GM23248 (cell line): ENCODE measurements at places on chromosomes 7 and 10.

- H3K27me3 ChIP-seq: no peaks in the 10 kb centered on the region
- peaks cover 8% of the 10 kb centered on the region for H3K4me1 ChIP-seq
- no peak overlapping the region for H3K27ac ChIP-seq
Measured at GRCh38 chr7:38512704-38513103, 118.5 kb downstream of the AMPH start.

DNA sequence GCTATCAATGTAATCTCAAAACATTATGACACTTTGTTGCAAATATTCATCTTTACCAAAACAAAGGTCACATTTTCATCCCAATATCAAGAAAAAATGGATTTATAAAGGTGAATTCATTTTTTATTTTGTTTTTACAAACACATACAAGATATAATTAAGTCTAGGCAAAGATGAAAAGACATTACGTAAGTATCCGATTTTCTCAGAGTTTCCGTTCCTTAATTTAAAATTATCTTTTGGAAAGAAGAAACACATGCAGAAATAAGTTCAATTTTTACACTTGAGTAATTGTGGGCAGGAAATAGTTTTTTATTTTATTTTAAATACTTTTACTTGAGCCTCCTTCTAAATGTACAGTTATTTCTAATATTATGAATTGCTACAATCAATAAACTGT, 24.6 kb downstream of the RTKN2 start:
- peaks cover 39% of the 10 kb centered on the region for H3K4me1 ChIP-seq
- H3K4me3 ChIP-seq: peak overlapping the region; percentile 74
- H3K27me3 ChIP-seq: no peaks in the 10 kb centered on the region
- no peak for DNase-seq
- no peaks in the 10 kb centered on the region for H3K36me3 ChIP-seq

- no peak for DNase-seq
- no peak overlapping the region for H3K4me3 ChIP-seq
- H3K4me1 ChIP-seq: no peaks in the 10 kb centered on the region
- no peaks in the 10 kb centered on the region for H3K36me3 ChIP-seq
- H3K27ac ChIP-seq: no peak overlapping the region
Measured at GRCh38 chr7:55405856-55406541, 40.9 kb downstream of the LANCL2 start.

GRCh38 chr7:47941136-47941844, 7.0 kb downstream of the PKD1L1 start:
- H3K27ac ChIP-seq: peak overlapping the region; percentile 89
- peak; percentile 93 for DNase-seq
- no peaks in the 10 kb centered on the region for H3K27me3 ChIP-seq
- H3K4me1 ChIP-seq: peaks cover 42% of the 10 kb centered on the region

- DNase-seq: no peak
- no peak overlapping the region for H3K4me3 ChIP-seq
- no peak overlapping the region for H3K27ac ChIP-seq
- peaks cover 17% of the 10 kb centered on the region for H3K4me1 ChIP-seq
Measured at GRCh38 chr7:107696330-107696946, 35.8 kb downstream of the SLC26A4 start.

DNA sequence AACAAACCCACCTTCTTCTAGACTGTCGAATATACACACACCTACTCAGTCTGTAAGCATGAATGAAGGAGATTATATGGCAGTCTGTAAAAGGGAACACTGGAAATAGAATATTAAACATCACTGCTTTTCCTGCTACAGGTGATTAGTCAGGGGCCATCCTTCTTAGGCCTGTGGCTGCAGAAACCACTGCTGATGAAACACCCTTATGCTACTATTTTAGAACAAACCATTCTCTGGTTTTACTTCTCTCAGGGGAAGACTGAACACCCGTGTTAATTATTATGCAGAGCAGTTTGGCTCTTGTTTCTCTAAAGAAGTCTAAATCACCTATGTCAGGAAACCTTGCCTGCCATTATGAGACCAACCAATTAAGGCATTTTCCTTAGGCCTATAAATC, 351.1 kb upstream of the KLF6 start:
- H3K4me1 ChIP-seq: peaks cover 21% of the 10 kb centered on the region
- H3K27ac ChIP-seq: no peak overlapping the region
- H3K36me3 ChIP-seq: no peaks in the 10 kb centered on the region
- no peak overlapping the region for H3K4me3 ChIP-seq
- DNase-seq: peak; percentile 8

DNA sequence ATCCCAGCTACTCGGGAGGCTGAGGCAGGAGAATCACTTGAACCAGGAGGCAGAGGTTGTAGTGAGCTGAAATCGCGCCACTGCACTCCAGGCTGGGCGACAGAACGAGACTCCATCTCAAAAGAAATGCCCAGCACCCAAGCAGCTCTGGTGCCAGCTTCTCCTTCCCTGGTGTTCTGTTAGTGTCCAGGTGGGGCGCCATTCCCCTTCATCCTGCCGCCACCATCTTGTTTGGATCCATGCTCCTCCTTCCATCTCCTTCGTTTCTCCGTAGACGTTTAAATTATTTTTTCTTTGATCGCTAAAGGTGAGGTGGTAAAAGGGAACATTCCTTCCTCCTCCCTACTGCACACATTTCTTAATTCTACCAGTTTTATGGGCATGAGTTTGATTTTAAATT, 30.3 kb downstream of the PROSER2 start:
- DNase-seq: no peak
- H3K4me3 ChIP-seq: no peak overlapping the region
- no peaks in the 10 kb centered on the region for H3K27me3 ChIP-seq
- no peaks in the 10 kb centered on the region for H3K36me3 ChIP-seq
- no peaks in the 10 kb centered on the region for H3K4me1 ChIP-seq

- H3K4me1 ChIP-seq: peaks cover 23% of the 10 kb centered on the region
- H3K4me3 ChIP-seq: no peak overlapping the region
- no peaks in the 10 kb centered on the region for H3K36me3 ChIP-seq
- H3K27ac ChIP-seq: no peak overlapping the region
Measured at GRCh38 chr7:41979834-41980307, 257.1 kb downstream of the GLI3 start.

DNA sequence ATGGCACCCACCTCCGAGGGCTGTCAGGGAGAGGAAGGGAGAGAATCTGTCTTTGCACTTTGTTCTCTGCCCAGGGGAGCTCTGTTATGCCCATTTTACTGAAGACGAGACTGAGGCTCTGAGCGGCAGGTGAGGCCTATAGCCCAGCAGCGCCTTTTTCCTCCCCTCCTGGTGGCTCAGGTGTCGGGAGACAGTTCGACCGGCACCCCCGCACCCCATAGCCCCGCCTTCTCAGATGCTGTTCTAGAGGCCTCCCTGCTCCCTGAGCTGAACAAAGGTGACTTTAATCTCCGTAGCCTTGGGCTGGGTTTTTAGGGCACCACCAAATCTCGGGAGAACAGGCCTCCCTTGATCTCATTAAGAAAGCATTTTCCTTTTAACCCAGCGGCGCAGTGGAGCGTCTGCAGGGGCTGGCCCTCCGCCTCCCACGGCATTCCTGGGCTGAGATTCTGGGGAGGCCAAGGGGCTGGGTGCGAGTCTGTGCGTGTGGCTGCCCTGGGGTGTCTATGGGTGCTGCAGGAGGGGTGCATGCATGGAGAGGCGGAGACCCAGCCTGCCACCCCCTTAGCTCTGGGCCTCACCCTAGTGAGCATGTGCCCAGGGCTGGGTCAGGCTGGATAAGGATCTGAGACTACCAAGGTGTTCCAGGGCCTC, 3.3 kb downstream of the LFNG start:
- no peaks in the 10 kb centered on the region for H3K27me3 ChIP-seq
- no peak overlapping the region for H3K4me3 ChIP-seq
- H3K36me3 ChIP-seq: no peaks in the 10 kb centered on the region
- peak; percentile 52 for DNase-seq

DNA sequence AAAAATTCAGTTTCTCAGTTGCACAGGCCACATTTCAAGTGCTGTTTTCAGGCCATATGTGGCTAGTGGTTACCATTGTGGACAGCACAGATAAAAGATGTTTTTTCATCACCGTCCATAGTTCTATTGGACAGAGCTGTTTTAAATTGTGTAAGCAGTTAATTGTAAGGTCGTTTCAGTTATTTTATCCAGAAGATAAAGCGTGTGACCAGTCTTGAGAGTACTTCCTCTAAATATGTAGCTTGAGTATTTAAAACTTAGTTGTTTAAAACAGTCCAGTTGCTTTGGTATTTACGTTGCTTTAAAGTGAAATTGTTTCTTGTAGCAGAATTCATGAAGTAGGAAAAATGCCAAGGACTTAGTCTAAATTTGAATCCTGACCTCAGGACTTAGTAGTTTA, 66.9 kb downstream of the ZNRF2 start:
- peaks cover 19% of the 10 kb centered on the region for H3K4me1 ChIP-seq
- no peak for DNase-seq
- no peak overlapping the region for H3K4me3 ChIP-seq
- H3K27ac ChIP-seq: no peak overlapping the region
- no peaks in the 10 kb centered on the region for H3K27me3 ChIP-seq

- no peaks in the 10 kb centered on the region for H3K36me3 ChIP-seq
- no peak for DNase-seq
- no peak overlapping the region for H3K4me3 ChIP-seq
- peaks cover 13% of the 10 kb centered on the region for H3K4me1 ChIP-seq
- H3K27ac ChIP-seq: no peak overlapping the region
Measured at GRCh38 chr10:49178489-49179471, 9.4 kb downstream of the TMEM273 start.

- H3K36me3 ChIP-seq: no peaks in the 10 kb centered on the region
- no peak for DNase-seq
- no peak overlapping the region for H3K27ac ChIP-seq
- no peak overlapping the region for H3K4me3 ChIP-seq
Measured at GRCh38 chr10:97063271-97063982, 122.3 kb downstream of the SLIT1 start.

DNA sequence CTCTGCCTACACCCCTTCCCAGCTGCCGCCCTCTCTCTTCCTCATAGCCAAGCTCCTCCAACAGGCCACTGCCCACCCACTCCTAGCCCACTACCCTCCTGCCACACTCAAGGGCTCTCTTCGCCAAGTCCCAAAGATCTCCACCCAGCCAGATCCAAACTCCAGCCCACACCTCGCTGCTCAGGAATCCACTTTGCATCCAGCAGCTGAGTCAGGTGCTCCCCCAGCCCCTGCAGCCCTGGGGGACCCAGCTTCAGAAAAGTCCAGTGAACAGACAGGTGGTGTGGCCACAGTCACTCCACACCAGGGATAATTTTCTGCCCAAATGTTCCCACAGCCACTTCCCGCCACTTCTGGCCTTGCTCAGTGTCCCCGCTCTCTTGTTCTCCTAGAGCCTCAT, 10.9 kb downstream of the OGDHL start:
- H3K36me3 ChIP-seq: no peaks in the 10 kb centered on the region
- H3K4me3 ChIP-seq: no peak overlapping the region

- H3K4me3 ChIP-seq: no peak overlapping the region
- H3K4me1 ChIP-seq: peaks cover 32% of the 10 kb centered on the region
- peak; percentile 80 for DNase-seq
- H3K27ac ChIP-seq: no peak overlapping the region
Measured at GRCh38 chr10:47406870-47407691, 23.0 kb upstream of the ZNF488 start.

- no peaks in the 10 kb centered on the region for H3K4me1 ChIP-seq
- no peak overlapping the region for H3K27ac ChIP-seq
- no peaks in the 10 kb centered on the region for H3K36me3 ChIP-seq
- no peak overlapping the region for H3K4me3 ChIP-seq
- no peaks in the 10 kb centered on the region for H3K27me3 ChIP-seq
Measured at GRCh38 chr10:130233426-130233825, 97.2 kb downstream of the GLRX3 start.

DNA sequence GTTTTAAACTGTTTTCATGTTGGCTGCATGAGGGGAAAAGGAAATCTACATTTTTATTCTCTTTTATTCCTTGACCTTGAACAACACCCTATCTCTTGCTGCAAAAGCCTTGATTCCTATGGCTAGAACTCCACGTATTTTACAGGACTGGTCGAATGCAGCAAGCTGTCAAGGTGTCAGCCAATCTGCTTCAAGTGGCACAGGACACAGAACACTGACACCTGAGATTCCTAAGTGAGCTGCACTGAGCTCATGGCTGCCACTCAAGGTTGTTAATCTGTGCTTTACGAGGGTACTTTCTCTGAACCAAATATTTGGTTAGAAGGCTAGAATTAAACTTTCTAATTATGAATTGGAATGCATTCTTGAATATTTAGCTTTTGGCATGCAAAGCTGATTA, 349.7 kb upstream of the COBL start:
- H3K27ac ChIP-seq: no peak overlapping the region
- H3K4me3 ChIP-seq: no peak overlapping the region
- H3K27me3 ChIP-seq: no peaks in the 10 kb centered on the region
- DNase-seq: no peak
- no peaks in the 10 kb centered on the region for H3K36me3 ChIP-seq

GRCh38 chr10:118315629-118316028, 26.5 kb downstream of the FAM204A start:
- no peak for DNase-seq
- peaks cover 9% of the 10 kb centered on the region; the same call in 1 of the 2 replicates for H3K4me1 ChIP-seq
- no peak overlapping the region for H3K27ac ChIP-seq
- no peak overlapping the region for H3K4me3 ChIP-seq
- no peaks in the 10 kb centered on the region for H3K27me3 ChIP-seq

DNA sequence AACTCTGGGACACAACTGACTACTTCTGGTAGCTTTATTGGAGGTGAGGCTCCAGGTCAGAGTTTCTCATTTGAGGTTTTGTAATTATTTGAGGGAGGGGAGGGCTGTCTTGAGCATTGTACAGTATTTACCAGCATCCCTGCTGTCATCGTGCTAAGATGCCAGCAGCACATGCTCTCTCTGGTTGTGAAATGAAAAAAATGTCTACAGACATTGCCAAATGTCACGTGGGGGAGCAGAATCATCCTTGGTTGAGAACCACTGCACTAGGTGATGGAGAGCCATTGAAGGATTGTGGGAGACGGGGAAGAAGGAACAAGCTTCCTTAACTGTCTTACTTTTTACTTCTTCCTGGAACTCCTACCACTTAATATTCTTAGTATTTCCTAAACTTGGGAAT, 5.0 kb downstream of the SEPTIN7 start:
- peak; percentile 34 for DNase-seq
- no peak overlapping the region for H3K4me3 ChIP-seq
- H3K36me3 ChIP-seq: no peaks in the 10 kb centered on the region
- no peak overlapping the region for H3K27ac ChIP-seq

DNA sequence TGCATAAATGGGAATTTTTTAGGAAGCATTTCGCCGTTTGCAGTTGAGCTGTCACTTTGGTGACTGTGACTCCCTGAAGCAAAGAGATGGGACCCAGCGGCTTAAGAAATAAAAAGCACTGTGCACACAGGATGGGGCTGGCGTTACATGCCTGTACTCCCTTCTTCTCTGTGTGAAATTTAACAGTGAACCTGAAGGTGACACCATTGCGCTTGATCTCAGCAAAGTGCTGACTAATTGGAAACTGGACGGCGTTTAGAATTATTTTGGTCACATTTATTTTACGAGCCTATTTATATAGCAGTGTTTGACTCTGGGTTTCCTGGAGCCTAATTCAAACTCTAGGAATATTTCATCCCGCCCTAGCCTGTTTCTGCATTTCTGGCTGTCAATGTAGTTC, 146.2 kb downstream of the PAXIP1 start:
- no peak overlapping the region for H3K27ac ChIP-seq
- H3K4me1 ChIP-seq: no peaks in the 10 kb centered on the region
- no peak for DNase-seq
- H3K27me3 ChIP-seq: no peaks in the 10 kb centered on the region
- H3K36me3 ChIP-seq: no peaks in the 10 kb centered on the region
